ENCODE measurements at places on chromosomes 12 and 14. TPM values are rescaled to one million over a fixed set of nuclear protein-coding genes. Genes with fewer than 3 reads are reported as not detected.
A peak's percentile ranks its signal among the peaks of the same experiment; 100 is the strongest.

DNA sequence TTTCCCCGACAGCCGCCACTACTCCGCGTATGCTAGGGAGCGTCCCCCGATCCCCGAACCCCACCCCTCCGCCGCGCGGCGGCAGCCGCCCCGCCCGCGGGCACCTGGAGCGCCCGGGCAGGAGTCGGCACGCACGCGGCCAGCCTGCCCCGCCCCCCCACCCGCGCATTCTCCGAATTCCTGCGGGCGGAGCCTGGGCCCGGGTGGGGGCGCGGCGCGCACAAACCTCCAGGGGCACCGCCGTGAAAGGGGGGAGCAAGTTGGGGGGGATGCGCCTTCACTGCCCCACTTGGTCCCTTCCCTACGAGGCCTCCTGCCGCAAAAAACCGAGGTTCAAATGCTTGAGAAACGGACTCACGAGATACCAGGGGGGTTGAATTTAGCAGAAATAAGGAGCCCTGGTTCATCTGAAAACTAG, 1.7 kb downstream of the AJUBA start:
- DNase-seq, result no peak

- DNase-seq, result peak; percentile 88
Measured at GRCh38 chr12:108773798-108774788, 42.8 kb upstream of the CORO1C start.

- DNase-seq, result no peak
Measured at GRCh38 chr12:104721039-104721405, 237.1 kb downstream of the SLC41A2 start.

DNA sequence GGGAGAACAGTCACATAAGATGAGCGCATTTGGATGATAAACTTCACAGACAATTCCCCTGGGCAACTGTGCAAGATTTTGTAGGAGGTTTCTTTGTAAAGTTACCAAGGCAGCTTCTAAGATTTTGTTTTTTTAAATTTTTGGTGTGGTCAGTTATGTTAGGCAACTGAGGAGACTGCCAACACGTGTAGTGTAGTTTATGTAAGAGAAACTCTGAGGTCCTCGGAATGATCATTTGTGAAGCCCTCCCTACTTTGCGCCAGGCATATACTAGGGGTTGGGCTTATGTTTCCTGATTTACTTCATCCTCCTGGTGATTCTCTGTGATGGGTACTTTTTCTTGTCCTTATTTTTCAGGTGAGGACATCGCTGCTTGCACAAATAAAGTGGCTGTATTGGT, 433.6 kb downstream of the TMEM132D start:
- DNase-seq, result no peak

The DEPDC4 gene
- 0.62 TPM for total RNA-seq

- DNase-seq, result no peak
Measured at GRCh38 chr12:45980540-45980939, 9.8 kb downstream of the SCAF11 start.

DNA sequence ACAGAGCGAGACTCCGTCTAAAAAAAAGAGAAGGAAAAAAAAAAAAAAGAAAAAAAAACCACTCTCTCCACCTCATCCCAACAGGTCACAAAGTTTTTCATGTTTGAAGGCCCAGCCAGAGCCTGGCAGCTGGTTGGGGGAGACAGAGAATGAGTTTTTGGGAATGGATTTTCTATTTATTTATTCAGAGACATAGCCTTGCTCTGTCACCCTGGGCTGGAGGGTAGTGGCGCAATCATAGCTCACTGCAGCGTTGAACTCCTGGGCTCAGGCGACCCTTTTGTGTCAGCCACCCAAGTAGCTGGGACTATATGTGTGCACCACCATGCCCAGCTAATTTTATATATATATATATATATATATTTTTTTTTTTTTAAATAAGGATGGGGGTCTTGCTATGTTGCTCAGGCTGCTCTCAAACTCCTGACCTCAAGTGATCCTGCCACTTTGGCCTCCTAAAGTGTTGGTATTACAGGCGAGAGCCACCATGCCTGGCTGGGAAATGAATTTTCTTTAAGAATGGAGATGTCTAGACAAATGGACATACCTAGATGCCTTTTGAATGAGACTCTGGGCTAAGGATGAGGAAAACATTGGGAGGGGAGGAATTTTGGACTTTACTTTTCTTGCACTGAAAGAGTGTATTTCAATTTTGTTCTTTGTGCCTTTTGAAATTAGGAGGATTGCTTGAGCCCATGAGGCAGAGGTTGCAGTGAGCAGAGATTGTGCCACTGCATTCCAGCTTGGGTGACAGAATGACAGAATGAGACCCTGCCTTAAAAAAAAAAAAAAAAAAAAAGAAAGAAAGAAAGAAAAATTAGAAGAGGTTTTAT, 16.9 kb upstream of the PPP1R1A start:
- no peak for DNase-seq

The GALNT8 gene
- 2.4 TPM for total RNA-seq

DNA sequence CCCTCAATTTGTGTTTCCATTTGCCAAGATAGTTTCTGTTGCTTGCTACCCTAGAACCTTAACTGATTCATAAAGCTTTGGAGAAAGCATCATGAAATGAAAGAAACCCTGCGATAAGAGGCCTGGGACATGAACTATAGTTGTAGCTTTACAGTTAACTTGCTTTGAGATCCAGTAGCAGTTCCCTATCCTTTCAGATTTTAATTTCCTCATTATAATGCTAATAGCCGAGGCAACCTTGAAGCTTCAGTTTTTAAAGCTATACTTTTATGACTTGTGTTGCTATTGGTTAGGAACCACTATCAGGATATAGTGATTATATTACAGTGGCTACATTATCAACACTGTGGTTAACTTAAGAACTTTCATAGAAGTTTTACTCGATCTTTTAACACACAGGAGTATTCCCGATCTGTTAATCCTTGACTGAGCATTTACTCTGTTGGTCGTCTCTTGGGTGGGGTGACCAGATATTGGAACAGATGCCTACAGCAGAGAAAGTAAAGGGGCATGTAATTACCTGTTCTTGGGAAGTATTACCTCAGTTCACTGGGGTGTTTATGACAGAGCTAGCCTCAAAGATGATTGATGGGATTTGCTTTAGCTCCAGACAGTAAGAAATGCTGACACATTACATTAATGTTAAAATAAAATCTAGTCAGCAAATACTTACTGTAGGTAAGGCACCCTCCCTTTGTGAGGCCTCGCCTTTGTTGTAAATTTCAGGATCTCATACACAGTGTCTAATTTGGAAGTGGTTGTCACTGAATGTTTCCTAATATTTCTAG, 86.2 kb upstream of the CSRP2 start:
- no peak for DNase-seq

DNA sequence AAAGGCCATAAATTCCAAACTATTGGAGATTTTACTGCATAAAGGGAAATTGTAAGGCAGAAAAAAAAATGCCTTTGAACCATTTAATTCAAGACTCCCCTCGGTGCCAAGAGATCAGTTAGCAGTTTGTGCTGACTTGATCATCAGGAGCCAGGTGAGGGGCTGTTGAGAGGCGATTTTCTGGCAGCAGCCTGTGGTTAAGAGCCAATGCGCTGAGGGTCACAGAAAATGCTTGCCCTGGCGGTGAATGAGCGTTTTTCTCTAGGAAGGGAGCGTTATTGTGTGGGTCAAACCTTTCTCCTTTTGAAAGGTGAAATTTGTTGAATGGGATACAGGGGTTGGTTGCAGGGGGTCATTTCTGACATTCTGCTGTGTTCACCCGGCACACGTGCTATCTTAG, 4.7 kb downstream of the SRRM4 start:
- DNase-seq, result no peak

DNA sequence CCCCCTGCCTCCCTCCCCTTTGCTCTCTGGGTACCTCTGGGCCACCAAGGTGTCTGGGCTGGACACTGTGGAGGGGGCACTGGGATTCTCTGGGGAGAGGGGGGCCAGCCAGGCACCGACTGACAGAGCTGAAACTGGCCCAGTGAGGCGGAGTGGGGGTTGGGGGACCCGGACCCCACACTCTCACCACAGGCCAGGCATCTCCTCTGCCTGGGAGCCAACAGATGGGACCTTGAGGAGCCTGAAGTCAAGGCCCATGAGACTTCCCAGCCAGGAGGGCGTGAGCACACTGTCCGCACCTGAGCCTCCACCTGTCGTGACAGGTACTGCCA, 39.8 kb upstream of the PPP1R13B start:
- no peak for DNase-seq

The TEX52 gene
- not detected for total RNA-seq

DNA sequence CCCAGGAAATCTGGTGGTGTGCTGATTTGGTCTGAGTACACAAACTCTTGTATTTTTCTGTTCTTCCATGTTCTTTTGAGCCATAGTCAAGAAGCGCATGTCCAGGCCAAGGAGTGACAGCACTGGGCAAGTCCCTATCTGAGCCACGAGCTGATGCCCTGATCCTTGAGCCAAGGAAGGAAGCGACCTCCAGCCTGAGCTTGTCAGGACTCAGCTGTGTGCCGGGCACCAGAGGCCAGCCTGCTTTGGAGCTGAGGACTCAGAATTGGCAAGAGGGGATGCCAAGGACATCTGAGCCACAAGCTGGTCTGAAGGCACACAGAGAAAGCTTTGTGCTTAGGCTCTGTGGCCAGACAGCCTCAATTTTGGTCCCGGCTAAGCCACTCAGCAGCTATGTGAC, 52.6 kb downstream of the GALNT16 start:
- DNase-seq, result peak; percentile 60

The NDRG2 gene
- total RNA-seq, result 304 TPM

GRCh38 chr12:51465491-51465890, 40.9 kb downstream of the SLC4A8 start:
- DNase-seq, result no peak

- DNase-seq, result no peak
Measured at GRCh38 chr12:2336409-2336829, 283.6 kb downstream of the CACNA1C start.

The B3GNT4 gene
- total RNA-seq, result not detected

DNA sequence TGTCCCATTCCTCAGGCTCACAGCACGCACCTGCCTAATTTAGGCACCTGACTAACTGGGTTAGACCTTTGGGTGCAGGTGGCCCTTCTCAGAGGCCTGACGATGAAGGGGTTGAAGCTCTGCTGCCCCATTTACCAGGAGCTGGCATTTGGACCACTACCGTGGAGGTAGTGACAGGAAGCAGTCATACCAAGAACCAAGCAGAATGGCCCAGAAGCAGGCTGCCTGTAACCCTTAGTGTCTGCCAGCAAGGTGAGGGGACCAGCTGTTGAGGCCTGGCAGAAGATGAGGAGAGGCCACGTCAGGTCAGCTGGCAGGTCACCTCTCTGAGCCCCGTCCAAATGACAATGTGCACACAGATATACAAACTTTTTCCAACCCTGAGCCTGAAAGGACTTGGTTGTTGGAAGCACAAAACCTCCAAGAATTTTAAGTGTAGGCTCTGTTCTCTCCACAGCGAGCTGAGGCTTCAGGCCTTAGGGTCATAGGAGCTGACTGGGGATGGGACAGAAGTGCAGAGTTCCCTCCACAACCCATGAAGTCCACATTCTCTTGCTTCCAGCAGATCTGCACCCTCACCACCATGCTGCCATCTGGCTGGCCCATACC, 23.1 kb downstream of the VASH1 start:
- DNase-seq, result no peak

The GARIN6 gene
- not detected for total RNA-seq

The GLTP gene
- total RNA-seq, result 23.3 TPM

DNA sequence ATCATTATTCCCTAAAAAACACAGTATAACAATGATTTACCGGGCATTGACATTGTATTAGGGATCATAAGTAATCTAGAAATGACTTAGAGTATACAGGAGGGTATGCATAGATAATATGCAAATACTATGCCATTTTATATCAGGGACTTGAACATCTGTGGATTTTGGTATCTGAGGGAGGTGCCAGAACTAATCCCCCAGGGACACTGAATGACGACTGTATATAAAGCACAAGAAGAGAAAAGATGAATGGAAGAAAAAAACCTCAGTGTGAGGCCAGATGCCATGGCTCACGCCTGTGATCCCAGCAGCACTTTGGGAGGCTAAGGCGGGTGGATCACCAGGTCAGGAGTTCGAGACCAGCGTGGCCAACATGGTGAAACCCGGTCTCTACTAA, 25.5 kb upstream of the COX6A1 start:
- DNase-seq, result no peak

- no peak for DNase-seq
Measured at GRCh38 chr12:27592548-27592947, 68.5 kb downstream of the PPFIBP1 start.

DNA sequence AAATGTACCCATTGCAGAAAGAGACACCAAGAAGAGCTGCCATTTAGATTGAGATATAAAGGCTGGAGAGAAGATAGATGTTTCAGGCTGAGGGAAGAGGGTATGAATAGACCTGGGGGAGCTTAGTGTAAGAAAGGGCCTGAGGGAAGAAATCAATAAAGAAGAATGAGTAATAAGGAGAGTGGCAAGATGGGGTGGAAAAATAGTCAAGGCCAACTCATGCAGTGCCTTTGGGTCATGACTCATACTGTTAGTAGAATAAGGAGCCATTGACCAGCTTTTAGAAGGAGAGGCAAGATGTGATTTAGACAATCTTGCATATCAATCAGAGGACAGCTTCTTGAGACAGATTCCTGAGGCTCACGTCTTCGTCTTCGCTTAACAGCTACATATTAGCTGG, 287.5 kb downstream of the DUSP6 start:
- DNase-seq, result no peak

GRCh38 chr14:99715266-99716000, 31.3 kb downstream of the CYP46A1 start:
- peak; percentile 53 for DNase-seq

The FGD6 gene
- total RNA-seq, result 19.9 TPM

The LYZ gene
- 32.9 TPM for total RNA-seq

The OR2AP1 gene
- total RNA-seq, result not detected

The SDR9C7 gene
- 0.27 TPM for total RNA-seq

The TSPAN11 gene
- 1.9 TPM for total RNA-seq

The C12orf54 gene
- total RNA-seq, result not detected

The ALX1 gene
- total RNA-seq, result not detected

The ESPL1 gene
- total RNA-seq, result 0.16 TPM

GRCh38 chr12:70691018-70691672, 53.9 kb upstream of the PTPRB start:
- no peak for DNase-seq

DNA sequence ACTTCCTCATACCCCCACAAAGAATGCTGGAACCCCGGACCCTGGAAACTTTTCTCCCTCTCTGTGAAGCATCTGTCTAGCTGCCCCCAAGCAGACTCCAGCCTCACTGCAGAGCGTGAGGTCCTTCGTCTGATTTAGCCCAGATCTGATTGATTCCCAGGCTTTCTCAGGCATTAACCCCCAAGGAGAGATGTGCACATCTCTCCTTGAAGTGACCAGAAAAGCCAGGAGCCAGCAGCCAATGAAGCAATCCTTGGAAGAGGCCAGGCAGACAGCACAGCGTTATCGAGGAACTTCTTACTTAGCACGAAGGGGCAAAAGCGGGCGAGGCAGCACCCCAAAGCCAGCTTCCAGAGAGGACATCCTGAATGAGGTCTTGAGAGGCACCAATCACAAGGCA, 100.7 kb downstream of the ZFP36L1 start:
- DNase-seq, result peak; percentile 38

- DNase-seq, result no peak
Measured at GRCh38 chr14:88552876-88553275, 1.9 kb downstream of the PTPN21 start.

- DNase-seq, result no peak
Measured at GRCh38 chr12:76266797-76267196, 81.4 kb downstream of the BBS10 start.

The TM9SF1 gene
- total RNA-seq, result 19.1 TPM
